ENCODE measurements at places on chromosomes 1 and 21.

GRCh38 chr1:92326681-92327080 lies 27.8 kb downstream of the RPAP2 start:
- DNase-seq = no peak

- DNase-seq = no peak
Observed at GRCh38 chr1:78370356-78370755, 120.4 kb upstream of the PTGFR start.

GRCh38 chr1:212611000-212611948 lies 2.7 kb downstream of the ATF3 start:
- DNase-seq = no peak

- DNase-seq = no peak
Observed at GRCh38 chr21:43829575-43830119, 35.4 kb upstream of the AGPAT3 start.

- no peak for DNase-seq
Observed at GRCh38 chr1:218030846-218031245, 254.2 kb upstream of the RRP15 start.

GRCh38 chr21:41066086-41066938 lies 101.6 kb upstream of the BACE2 start:
- no peak for DNase-seq

DNA sequence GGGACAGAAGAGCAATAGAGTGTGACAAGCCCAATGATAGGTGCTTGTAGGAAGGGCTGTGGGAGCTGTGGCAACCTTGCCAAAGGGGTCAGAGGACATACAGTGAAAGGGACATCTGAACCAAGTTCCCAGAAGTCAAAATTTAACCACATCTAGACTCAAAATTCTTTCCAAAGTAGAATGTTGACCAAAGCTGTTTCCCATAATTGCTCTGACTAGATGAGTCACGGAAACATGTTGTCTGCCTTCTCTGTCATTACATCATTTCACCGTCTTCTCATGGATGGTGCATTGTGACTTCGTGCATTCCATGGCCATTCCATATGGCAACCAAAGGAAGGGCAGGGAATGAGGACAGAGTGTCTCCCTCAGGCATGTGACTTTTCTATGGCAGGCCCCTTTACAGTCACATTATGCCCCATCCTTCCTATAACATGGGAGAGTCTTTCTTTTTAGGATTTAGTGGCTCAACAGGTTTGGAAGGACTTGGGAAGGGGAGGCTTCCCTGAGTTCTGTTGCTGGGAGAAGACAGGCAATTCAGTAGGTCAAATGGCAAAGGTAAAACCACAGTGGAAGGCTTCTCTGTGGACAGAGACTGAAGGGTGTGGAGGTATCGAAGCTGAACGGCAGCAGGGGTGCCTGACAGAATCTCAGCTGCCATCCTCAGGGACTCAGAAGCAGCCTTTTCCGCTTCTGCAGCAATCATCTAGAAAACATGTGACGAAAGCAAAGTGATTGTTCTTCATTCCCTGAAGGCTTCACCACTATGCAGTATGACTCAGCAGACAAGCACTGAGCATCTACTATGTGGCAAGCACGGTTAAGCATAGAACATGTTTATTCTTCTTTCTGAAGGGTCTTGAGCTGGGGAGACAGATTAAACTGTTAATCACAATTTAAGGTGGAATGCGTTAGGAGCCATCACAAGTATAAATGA lies 24.7 kb downstream of the NPHS2 start:
- DNase-seq = no peak

DNA sequence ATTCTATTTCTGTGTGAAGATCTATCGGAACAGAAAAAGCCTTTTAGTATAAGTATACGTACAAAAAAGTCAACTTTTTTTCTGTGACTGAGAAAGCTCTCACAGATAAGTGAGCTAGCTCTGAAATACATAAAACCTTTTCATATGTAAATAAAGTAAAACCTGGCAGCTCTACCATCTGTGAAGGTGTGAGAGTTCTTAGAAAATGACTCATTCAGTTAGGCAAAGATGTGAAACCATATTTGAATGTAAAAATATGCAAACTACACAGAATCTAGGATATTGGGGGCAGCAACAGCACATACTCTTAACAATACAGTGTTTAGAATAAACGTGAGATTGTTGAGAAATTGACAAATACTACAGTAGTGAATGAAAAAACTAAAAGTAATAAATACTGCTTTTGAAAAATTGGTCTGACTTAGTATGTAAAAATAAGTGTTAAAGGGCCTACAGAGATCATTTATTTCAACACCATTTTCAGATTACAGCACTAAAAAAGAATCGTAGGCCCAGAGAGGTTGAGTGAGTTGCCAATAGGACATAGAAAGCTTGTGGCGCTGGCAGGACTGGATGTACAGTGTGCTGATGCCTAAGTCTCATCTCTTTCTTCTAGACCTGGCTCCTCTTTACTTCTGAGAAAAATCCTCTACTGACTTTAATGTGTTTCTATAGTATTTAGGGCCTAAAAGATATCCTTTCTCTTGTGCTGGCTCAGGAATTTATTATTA lies 19.8 kb downstream of the ATP6V1G3 start:
- no peak for DNase-seq

GRCh38 chr1:160945079-160945478 lies 9.5 kb downstream of the ITLN2 start:
- DNase-seq = no peak

- DNase-seq = no peak
Observed at GRCh38 chr1:26373281-26373680, 731 bp upstream of the ZNF683 start.

- DNase-seq = no peak
Observed at GRCh38 chr1:213984387-213985208, 3.2 kb upstream of the PROX1 start.

DNA sequence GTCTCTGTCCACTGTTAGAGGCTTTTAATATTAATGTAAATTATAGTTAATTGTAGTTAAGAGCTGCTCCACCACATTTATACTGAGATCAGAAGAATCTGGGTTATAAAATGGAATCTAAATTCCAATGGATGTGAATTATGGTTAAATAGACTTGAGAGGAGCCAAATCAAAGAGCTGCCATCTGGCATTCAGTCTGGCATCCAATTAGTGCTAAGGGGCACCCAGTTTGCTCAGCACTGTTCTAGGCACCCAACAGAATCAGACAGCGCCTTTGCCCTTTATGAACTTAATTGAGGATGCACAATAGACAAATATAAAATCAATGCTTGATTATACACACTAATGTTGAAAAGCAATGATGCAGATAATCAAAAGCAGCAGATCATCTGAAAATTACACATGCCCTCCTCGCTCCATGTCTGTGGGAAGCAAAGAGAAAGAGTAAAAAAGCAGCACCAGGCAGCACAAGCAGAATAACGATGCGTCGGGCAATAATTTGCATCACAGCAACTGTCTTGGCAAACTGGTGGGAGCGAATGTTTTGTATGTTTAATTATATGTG lies 310.1 kb downstream of the BRINP2 start:
- DNase-seq = no peak

GRCh38 chr1:85225624-85226380 lies 25.0 kb upstream of the SYDE2 start:
- DNase-seq = no peak

GRCh38 chr1:160653620-160654016 lies 6.8 kb upstream of the SLAMF1 start:
- DNase-seq = no peak

GRCh38 chr1:64005801-64006200 lies 197.6 kb upstream of the UBE2U start:
- DNase-seq = no peak

DNA sequence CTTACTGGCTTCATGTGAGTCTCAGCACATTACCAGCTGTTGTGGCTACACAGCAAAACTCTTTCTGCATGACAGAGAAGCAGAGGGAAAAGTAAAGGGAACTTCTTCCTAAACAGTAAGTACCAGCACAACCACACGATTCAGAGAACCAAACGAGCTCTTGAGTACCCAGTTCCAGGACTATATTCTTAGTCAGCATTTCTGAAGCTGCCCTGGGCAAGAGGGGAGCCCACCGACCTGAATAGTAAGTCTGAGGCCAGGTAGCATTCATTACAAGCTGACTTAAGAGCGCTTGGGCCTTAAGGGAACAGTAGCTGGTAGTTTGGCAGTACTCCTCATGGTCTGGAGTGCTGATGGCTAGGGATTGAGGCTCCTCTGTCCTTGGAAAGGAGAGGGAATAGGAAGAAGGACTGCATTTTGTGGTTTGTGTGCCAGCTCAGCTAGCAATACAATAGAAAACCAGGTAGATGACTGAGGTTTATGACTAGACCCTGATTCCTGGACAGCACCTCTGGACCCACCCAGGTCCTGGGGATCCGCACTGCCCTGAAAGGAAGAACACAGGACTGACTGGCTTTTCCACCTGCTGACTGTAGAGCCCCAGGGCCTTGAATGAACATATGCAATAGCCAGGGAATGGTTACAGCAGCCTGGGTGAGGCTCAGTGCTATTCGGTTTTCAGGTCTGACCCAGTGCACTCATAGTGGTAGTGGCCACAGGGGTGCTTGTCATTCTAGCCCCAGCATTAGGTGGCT lies 396.8 kb upstream of the PRMT6 start:
- no peak for DNase-seq

GRCh38 chr1:77652268-77652667 lies 30.2 kb downstream of the ZZZ3 start:
- DNase-seq = no peak

GRCh38 chr1:174764191-174764590 lies 235.6 kb upstream of the CACYBP start:
- DNase-seq = no peak

GRCh38 chr1:48931506-48932192 lies 155.0 kb upstream of the BEND5 start:
- no peak for DNase-seq
